ENCODE measurements at places on chromosomes 1 and 21.
A peak's percentile ranks its signal among the peaks of the same experiment; 100 is the strongest.

DNA sequence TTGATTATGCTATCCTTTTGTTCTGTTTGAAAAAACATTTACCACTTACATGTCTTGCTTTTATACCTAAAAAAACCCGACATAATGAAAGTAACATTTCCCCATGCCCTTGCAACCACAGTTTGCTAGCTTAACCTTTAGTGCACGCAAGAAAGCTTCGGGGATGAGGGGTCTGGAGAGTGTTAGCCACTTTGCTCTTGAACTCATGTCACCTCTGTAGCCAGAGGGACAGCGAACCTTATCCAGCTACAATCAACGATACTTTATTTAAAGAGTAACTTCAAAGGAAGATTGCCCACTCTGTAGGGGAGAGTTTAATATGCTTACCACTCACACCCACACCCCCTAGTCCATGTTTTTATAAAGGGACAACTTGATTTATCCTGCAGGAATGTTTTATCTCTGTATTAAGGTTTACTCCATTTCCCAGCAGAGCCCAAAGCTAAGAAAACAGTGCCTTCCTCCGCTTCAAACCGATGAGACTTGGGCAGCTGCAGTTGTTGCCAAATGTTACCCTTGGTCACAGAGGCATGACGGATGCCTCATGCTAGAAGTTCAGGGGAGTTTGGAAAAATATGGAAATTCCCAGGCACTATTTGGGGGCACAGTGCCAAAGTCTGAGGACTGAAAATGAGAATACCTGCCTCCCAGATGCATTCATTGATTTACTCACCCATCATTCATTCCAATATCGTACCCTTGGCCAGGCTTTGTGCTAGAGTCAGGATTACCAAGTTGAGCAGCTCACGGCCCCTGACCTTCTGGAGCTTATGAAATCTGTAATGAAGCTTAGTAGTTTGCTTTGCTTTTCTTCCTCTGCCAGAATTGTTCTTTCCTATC is 61.4 kb upstream of the VCAM1 start:
- DNase-seq: no peak

- no peak for DNase-seq
Measured at GRCh38 chr1:17061892-17062291, 8.1 kb upstream of the SDHB start.

GRCh38 chr1:77253211-77253610 is 28.6 kb upstream of the AK5 start:
- no peak for DNase-seq

- DNase-seq: no peak
Measured at GRCh38 chr1:162757476-162757875, 33.0 kb upstream of the HSD17B7 start.

DNA sequence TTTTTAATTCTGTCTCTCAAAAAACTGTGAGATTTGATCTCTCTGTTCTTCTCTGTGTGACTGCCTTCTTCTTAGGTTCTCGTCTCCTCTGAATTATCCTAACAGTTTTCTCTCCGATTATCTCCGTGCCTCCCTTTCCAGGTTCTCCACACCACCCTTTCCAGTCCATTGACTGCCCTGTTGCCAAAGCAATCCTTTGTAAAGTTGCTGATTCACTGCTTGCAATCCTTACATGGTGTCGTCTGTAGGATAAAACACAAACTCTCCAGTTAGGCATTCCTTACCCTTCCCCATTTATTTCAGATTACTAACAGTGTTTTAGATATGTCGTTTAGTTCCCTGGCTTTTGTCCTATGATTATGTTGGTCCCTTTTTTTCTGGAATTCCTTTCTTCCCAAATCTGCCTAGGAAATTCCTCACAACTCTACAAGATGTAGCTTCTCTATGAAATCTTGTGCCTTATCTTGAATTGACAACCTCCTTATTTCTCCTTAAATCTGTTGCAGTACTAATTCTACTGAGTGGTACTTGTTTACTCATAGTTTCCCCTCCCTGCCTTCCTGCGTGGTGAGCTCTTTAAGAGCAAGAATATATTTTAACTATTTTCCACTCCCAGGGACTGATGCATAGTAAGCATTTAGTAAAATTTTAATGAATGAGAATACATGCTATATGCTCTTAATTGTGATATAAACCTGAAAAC is 22.3 kb downstream of the RCOR3 start:
- DNase-seq: no peak

DNA sequence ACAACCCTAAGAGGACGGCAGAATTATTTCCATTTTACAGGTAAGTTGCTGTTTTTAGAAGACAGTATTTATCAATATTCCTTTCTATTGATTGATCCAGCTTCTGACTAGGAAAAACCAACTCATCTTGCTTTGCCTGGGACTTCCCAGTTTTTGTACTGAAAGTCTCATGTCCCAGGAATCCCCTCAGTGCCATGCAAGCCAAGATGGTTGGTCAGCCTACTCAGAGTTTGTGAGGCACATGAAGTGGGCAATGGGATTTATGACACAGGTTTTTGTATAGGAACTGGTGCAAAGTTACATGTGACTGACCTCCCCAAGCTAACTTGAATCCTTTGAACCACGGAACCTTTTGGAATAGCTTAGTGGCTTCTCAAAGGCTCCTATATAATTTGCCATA is 45.5 kb downstream of the GNG12 start:
- DNase-seq: no peak

DNA sequence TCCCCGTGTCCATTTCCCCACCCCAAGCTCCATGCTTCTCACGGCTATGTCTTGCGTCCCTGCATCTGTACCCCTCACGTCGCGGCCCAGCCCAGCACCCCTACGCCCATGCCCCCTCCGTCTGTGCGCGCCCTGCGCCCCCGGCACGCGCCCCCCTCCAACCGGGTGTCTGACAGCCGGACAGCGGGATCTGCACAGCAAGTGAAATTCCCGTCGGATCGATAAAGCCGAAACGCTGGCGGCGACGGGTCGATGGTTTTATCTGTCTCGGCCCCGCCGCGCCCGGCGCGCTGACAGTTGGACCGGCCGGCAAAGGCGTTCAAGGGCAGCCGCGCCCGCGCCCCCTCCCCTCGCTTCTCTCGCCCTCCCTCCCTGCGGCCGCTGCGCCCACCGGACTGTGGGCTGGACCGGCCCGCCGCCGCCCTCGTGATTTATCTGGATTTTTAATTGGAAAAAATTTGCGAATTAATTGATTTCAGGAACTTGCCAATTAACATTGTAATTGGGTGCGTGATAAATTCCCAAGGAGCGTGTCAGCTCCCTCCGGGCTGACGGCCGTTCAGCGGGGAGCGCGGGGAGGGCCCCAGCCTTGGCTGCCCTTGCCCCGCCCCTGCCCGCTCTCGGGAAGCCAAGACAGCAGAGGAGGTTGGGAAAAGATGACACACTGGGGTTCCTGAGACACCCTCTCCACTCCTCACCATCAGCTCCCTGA is 57.1 kb downstream of the TMEM53 start:
- no peak for DNase-seq

- DNase-seq: peak; percentile 59
Measured at GRCh38 chr1:1059494-1060280, 14.4 kb downstream of the RNF223 start.

- no peak for DNase-seq
Measured at GRCh38 chr1:167517535-167518330, 596 bp downstream of the CD247 start.

GRCh38 chr1:51954783-51955182 is 35.7 kb downstream of the RAB3B start:
- no peak for DNase-seq

DNA sequence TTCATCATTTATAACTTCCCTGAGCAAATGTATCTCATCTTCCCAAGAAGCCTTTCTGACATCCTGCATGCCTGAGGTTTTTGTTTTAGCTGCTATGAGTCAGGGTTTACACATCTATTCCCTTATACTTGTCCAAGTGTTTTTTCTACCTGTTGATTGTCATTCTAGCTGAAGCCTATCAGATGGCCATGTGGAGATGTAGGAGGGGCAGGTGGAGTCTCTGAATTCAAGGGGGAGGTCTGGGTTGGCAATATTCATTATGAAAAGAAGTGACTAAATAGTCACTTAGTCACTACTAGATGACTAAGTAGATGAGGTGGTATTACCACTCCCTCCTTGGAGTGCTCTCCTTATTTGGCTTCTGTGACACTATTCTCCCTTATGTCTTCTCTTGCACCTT is 52.4 kb downstream of the XCL1 start:
- no peak for DNase-seq

DNA sequence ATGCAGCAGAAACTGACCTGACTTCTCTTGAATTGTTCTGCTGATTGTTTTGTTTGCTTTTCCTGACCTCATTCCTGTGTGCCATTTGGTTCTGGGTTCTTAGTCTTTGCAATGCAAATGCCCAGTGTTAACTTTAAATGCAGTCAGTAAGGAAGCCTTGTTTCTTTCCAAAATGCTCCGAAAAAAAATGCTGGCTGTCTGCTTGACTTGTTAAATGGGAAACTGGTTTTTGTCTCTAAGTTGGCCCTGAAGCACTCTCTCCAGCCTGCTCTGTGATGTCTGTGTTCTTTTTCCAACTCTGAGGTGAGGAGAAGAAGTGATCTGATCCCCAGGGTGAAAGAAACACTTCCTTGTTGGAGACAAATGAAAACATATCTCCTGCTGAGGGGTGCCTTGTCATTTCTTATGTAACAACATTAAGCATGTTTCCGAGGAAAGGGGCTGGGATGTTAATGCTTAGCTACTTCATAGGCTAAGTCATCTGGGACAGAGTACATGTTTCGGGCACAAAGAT is 256.3 kb upstream of the ADGRL4 start:
- no peak for DNase-seq

GRCh38 chr1:12594490-12594889 is 23.5 kb downstream of the DHRS3 start:
- no peak for DNase-seq

DNA sequence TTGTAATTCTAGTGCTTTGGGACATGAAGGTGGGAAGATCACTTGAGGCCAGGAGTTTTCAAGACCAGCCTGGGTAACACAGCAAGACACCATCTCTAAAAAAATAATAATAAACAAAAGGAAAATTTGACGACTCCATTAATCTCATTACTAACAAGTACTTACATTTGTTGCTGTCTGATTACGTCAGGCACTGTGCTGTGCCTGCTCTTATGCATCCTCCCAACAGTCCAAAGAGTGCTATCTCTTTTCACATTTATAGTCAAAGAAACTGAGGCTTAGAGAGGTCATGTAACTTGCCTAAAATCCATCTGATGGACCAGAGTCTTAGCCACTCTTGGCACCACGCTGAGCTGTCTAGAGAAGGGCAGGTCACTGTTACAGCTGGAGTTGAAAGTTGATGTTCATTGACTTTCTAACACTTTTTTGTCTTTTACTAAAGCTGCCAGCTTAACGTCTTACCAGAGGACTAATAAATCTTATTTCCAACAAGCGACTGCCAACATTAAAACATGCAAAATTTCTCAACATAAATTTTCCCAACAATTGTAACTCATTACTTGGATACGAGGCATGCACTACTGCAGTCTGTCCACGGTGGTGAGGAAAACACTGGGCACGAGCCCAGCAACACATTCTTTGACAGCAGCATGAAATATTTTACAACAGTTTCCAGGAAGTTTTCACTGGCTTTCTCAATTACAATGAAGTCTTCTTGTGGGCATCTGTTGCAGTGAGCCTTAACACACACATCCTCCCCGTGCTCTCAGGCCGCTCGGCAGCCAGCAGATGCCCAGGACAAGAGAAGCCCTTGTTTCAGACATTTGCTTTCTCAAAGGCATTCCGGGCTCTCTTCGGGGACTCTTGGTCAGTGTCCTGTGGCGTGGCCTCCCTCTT is 262.9 kb upstream of the PROX1 start:
- DNase-seq: no peak

DNA sequence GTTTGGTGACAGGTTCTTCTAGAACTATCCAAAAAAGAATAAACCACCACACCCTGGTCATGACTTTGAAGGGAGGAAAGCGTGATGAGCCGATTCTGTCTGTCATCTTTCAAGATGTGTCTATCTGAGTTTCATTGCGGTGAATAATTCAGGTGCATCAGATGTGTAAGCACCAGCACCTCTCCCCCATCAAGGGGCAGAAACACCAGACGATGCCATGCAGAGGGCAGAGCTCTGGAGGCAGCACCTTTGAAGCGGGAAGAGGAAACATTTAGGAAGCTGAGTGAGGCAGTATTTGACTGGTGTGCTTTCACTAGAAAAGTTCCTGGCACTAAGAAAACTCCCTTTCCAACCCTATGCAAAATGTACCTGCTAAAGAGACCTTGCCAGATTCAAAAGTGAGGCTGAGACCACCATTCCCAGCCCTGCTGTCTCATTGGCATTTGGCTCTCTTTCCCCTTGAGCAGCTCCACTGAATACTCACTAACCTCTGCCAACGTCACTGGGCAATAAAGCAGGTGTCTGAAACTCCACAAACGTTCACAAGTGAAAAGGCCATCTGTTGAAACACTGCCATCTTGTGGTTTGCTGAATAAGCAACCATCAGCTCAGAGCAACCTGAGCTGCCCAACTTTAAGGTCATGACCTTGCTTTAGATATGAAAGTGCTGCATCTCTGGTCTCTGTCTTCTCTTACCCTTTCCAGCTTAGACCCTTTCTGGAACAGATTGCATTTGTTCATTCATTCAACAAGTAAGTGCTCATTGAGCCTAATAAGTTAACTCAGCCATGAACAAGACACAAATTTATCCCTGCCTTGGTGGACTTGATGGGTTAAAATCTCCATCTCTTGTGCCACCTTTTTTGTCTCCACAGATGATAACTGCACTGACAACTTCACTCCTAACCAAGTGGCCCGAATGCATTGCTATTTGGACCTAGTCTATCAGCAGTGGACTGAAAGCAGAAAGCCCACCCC is 228.6 kb downstream of the PAPPA2 start:
- DNase-seq: peak; percentile 38

GRCh38 chr21:41667136-41667535 is 99.7 kb downstream of the RIPK4 start:
- DNase-seq: no peak

DNA sequence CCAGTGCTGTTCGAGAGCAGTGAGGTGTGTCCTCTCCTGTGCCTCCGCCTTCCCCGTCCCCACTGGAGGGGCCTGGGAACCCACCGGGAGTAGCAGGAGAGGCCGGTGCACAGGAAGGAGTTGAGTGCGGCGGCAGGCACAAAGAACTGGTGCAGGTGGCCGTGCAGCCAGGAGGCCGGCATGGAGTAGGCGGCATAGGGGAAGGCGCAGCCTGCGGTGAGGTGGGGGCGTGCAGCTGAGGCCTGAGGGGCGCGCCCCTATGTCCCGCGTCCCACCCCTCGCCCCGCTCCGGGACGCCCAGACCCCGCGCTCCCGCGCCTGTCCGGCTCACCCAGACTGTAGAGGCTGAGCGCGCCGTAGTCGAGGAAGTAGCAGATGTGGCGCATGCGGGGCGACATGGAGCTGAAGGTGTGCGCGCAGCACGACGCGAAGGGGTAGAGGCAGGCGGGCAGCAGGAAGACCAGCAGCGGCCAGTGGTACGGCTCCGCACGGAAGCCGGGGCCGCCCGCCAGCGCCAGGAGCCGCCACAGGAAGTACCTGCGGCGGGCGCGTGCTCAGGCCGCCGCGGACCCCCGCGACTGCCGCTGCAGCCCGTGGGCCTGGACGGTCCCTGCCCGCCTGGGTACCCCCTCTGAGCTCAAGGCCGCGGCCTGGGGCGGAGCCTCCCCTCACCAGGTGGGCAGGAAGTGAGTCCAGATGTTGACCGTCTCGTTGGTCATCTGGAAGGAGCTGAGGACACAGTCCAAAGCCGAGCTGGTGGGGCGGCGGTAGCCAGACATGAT is 2.2 kb downstream of the PAQR6 start:
- peak; percentile 33 for DNase-seq

Measured in Kasumi-1 (cell line).